ENCODE measurements at places on chromosomes 13 and 19.

- peaks cover 9% of the 10 kb centered on the region for H3K27me3 ChIP-seq
- no peak overlapping the region for H3K4me3 ChIP-seq
- H3K27ac ChIP-seq, result no peak overlapping the region
- no peak for DNase-seq
- no peaks in the 10 kb centered on the region for H3K36me3 ChIP-seq
Observed at GRCh38 chr19:5178841-5179240, 161.8 kb downstream of the PTPRS start.

- no peaks in the 10 kb centered on the region for H3K36me3 ChIP-seq
- no peak overlapping the region for H3K27ac ChIP-seq
- no peaks in the 10 kb centered on the region for H3K4me1 ChIP-seq
- no peak overlapping the region for H3K4me3 ChIP-seq
- H3K27me3 ChIP-seq, result no peaks in the 10 kb centered on the region
- no peak for DNase-seq
Observed at GRCh38 chr19:33674626-33675367, 53.0 kb downstream of the CHST8 start.

DNA sequence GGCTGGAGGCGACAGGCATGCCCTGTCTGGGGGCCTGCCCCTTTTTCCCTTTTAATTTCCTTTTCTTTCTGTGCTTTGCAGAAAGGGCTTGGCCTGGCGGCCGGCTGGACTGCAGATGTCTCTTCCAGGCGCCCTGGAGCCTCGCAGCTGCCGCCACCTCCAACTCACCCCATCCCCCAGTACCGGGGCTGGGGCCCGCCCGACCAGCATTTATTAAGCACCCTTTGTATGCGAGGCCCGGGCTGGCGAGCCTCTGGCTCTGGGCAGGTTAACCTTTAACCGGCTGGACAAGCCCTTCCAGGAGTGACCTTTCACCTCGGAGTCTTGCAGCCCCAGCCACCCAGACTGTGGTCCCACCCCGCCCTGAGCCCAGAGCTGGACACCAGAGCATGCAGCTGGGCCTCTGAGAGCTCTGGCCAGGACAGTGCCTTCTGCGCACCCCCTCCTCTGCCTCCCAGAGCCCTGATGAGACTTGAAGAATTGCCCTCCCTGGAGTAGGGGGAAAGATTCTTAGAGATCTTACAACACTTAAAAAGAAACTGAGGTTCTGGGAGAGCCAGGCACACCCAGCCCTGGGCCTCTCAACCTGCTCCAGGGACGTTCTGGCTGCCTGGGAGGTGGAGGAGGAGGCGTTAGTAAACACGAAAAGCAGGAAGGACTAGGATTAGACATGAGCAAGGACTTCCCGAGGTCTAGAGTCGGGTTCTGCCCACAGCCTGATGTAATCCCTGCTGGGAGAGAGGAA lies 1.1 kb upstream of the NR2F6 start:
- H3K4me3 ChIP-seq, result peak overlapping the region; percentile 55
- no peaks in the 10 kb centered on the region for H3K27me3 ChIP-seq
- no peaks in the 10 kb centered on the region for H3K36me3 ChIP-seq

- H3K4me1 ChIP-seq, result peaks cover 63% of the 10 kb centered on the region
- no peaks in the 10 kb centered on the region for H3K27me3 ChIP-seq
- H3K36me3 ChIP-seq, result peaks cover 17% of the 10 kb centered on the region
- H3K27ac ChIP-seq, result peak overlapping the region; percentile 78
Observed at GRCh38 chr13:110405597-110406450, 98.7 kb downstream of the COL4A2 start.

DNA sequence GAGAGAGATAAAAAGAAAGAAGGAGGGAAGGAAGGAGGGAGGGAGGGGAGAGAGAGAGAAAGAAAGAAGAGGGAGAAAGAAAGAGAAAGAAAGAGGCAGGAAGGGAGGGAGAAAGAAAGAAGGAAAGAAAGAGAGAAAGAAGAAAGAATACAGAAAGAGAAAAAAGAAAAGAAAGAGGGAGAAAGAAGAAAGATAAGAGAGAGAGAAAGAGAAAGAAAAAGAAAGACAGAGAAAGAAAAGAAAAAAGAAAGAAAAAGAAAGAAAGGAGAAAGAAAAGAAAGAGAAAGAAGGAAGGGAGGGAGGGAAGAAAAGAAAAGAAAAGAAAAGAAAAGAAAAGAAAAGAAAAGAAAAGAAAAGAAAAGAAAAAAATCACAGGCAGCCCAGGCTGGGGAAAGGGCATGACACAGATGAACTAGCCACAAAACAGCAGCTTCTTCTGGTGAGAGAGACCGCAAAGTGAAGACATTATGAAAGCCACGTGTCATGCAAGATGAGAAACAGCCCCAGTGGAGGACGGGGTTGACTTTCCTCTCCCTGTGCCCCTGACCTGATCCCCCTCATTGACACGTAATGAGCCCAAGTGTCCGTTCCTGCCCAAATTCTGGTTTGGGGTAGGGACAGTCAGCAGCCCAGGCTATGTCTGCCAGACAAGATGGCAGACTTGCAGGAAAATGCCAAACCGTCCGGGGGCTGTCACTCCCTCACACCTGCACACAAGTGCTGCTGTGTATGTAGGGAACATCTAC lies 102.1 kb downstream of the INSR start:
- H3K27ac ChIP-seq, result no peak overlapping the region
- no peak for DNase-seq
- H3K4me1 ChIP-seq, result peaks cover 5% of the 10 kb centered on the region
- H3K27me3 ChIP-seq, result no peaks in the 10 kb centered on the region

- H3K27ac ChIP-seq, result no peak overlapping the region
- no peaks in the 10 kb centered on the region for H3K27me3 ChIP-seq
- H3K4me1 ChIP-seq, result no peaks in the 10 kb centered on the region
- no peaks in the 10 kb centered on the region for H3K36me3 ChIP-seq
- H3K4me3 ChIP-seq, result no peak overlapping the region
- no peak for DNase-seq
Observed at GRCh38 chr19:33606556-33606955, 15.2 kb upstream of the CHST8 start.

DNA sequence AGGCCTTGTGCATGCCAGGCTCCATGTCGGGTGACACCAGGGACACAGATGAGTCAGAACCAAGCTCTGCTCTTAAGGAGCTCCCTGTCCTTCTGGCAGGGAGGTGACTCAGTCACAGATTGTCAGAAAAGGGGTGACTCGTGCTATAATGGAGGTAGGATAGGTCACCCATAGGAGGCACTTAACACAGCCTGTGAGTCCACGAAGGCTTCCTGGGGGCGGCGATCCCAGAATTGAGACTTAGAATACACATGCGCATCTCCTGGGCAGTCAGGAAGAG lies 19.6 kb downstream of the FUZ start:
- peaks cover 84% of the 10 kb centered on the region for H3K36me3 ChIP-seq
- H3K27me3 ChIP-seq, result no peaks in the 10 kb centered on the region
- no peak overlapping the region for H3K4me3 ChIP-seq

DNA sequence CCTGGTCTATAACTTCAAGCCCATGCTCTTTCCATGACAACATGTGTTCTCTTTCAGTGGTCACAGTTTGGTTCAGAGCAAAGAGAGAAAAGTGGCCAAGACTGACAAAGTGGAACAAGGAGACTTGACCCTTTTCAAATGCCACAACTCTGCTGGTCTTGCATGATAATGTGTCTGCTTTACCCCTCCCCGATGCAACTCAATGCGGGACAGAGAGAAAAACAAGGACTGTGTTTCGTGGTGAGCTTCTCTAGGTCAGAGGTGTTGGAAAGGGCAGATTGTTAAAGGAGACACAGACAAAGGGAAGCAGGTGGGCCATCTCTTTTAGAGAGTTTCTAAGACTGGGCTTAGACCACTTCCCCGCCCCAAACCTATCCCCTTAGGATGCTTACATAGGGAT lies 61.6 kb upstream of the SERTM1 start:
- DNase-seq, result no peak
- H3K4me1 ChIP-seq, result no peaks in the 10 kb centered on the region
- H3K4me3 ChIP-seq, result no peak overlapping the region
- H3K27ac ChIP-seq, result no peak overlapping the region

GRCh38 chr19:33486936-33487811 lies 34.4 kb downstream of the PEPD start:
- peaks cover 30% of the 10 kb centered on the region for H3K4me1 ChIP-seq
- DNase-seq, result peak; percentile 83
- H3K27me3 ChIP-seq, result no peaks in the 10 kb centered on the region
- H3K36me3 ChIP-seq, result no peaks in the 10 kb centered on the region
- peak overlapping the region; percentile 88 for H3K27ac ChIP-seq
- H3K4me3 ChIP-seq, result no peak overlapping the region

- H3K27me3 ChIP-seq, result no peaks in the 10 kb centered on the region
- H3K27ac ChIP-seq, result no peak overlapping the region
- no peak for DNase-seq
- H3K4me3 ChIP-seq, result no peak overlapping the region
- no peaks in the 10 kb centered on the region for H3K36me3 ChIP-seq
- peaks cover 13% of the 10 kb centered on the region for H3K4me1 ChIP-seq
Observed at GRCh38 chr13:24267274-24267673, 42.1 kb upstream of the C1QTNF9 start.

GRCh38 chr13:98782654-98783053 lies 30.2 kb upstream of the SLC15A1 start:
- no peak for DNase-seq
- H3K4me3 ChIP-seq, result no peak overlapping the region
- H3K4me1 ChIP-seq, result no peaks in the 10 kb centered on the region
- no peaks in the 10 kb centered on the region for H3K36me3 ChIP-seq

DNA sequence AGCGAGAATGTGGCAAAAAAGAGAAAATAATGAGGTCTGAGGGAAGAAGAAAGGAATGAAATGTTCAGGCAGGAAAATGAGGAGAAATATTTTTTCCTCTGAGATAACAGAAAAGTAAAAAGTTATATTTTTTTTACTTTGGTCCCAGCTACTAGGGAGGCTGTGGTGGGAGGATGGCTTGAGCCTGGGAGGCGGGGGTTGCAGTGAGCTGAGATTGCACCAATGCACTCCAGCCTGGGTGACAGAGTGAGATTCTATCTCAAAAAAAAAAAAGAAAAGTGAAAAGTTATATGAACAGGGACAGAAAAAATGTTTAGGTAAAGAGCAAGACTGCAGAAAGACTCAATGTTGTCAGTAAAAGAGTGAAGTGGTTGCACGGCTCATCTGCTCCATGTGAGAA lies 603.7 kb upstream of the GPC6 start:
- no peaks in the 10 kb centered on the region for H3K36me3 ChIP-seq
- DNase-seq, result no peak
- no peak overlapping the region for H3K27ac ChIP-seq

DNA sequence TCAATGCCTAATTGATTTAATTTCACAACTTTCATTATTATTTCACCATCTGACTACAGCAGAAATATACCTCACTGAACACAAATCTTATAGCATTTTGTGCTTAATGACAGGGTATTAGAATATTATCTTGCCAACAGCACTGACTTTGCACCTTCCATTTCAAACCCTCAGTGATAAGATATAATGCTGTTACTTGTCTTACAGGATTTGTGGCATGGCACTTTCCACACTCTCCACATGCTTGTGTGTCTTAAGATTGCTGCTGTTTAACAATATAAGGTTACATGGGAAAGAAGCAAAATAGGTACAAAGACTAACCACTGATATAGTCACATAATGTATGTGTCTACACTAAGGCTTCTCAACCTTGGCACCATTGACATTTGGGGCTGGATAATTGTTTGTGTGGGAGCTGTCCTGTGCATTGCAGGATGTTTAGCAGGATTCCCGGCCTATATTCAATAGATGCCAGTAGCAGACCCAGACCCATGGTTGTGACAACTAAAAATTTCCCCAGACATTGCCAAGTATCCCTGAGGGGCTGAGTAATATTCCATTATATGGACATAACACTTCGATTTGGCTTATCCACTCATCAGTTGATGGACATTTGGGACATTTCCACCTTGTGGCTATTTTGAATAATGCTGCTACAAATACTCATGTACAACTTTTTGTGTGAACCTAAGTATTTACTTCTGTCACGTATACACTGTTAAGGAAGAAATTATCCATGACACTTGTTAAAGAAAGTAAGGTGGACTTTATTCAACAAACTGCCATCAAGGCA lies 5.7 kb upstream of the DIAPH3 start:
- H3K4me3 ChIP-seq, result no peak overlapping the region
- no peak overlapping the region for H3K27ac ChIP-seq
- H3K27me3 ChIP-seq, result peaks cover 2% of the 10 kb centered on the region
- H3K36me3 ChIP-seq, result no peaks in the 10 kb centered on the region
- H3K4me1 ChIP-seq, result peaks cover 2% of the 10 kb centered on the region

DNA sequence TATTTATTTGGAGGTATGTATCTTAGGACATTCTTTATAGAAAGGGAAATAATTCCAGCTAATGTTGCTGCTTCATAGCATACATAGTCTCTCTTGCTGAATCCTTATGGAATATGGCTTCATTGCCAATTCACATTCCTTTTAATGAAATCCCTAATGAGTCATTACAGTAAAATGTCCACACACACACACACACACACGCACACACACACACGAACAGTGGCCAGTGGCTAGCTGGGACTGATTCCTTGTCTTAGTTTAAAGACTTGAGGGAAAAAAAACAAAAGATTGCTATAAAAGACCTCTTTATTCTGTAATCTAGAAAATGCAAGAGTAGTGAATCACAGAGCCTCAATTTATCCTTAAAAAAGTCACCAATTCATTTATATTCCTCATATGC lies 301.6 kb downstream of the SLITRK6 start:
- no peaks in the 10 kb centered on the region for H3K27me3 ChIP-seq
- H3K27ac ChIP-seq, result no peak overlapping the region
- H3K4me3 ChIP-seq, result no peak overlapping the region

DNA sequence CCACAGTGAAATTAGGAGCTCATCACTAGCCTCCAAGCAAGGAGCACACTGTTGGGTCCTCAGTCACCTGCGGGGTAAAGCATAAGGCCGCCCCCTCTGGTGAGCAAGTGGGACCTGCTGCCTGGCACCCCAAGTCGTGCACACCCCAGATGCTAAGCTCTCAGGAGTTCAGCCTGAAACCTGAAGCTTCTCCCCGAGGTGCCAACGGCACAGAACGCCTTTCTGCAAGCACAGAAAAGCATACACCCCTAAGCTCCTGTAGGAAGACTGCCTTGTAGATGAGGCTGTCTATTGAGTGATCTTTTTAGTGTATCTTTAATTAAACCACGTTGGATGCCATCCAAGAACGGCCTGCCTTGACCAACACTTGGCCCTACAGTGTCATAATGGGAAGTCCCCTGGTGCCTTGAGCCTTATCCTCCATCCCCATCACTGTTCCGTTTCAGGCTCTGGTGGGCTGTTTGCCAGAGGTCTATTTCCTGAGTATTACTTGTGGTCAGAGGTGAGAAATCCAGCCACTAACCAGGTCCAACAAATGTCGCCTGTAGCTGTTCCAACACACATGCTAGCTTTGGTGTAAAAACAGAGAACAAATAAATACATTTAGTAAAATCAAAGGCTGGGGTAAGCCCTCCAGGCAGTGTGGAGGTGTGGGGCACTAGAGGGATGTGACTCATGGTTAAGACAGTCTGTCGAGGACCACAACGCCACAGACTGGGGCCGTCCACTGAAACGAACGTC lies 44.8 kb downstream of the C13orf42 start:
- H3K27me3 ChIP-seq, result no peaks in the 10 kb centered on the region
- peak overlapping the region; percentile 52 for H3K27ac ChIP-seq
- H3K36me3 ChIP-seq, result no peaks in the 10 kb centered on the region
- H3K4me3 ChIP-seq, result no peak overlapping the region

DNA sequence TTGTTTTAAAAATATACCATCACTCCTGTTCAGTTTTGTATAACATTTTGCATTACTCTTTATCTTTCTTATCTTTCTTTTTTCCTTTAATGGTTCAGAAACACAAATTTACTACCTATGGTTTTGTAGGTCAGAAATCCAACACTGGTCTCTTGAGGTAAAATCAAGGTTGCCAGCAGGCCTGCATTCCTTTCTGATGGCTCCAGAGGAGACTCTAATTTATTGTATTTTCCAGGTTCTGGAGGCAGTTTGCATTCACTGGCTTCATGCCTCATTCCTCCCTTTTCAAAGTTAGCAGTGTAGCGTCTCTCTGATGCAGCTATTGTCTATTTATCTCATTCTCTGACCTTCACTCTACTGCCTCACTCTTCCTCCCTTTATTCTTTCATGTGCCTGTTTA lies 767.4 kb downstream of the SLITRK6 start:
- no peaks in the 10 kb centered on the region for H3K27me3 ChIP-seq
- H3K36me3 ChIP-seq, result no peaks in the 10 kb centered on the region
- H3K4me1 ChIP-seq, result no peaks in the 10 kb centered on the region

Measured in muscle of leg (tissue), 16 donors.